Stimulated activated CD4-positive, alpha-beta T cell treated with anti-CD3 and anti-CD28 coated beads, TNF-alpha, amount 100 ng/mL, for 24 hours (primary cell): ENCODE measurements at places on chromosomes 3 and 15.

GRCh38 chr3:129360705-129361460 is 67.6 kb downstream of the EFCAB12 start:
- no peak for DNase-seq

DNA sequence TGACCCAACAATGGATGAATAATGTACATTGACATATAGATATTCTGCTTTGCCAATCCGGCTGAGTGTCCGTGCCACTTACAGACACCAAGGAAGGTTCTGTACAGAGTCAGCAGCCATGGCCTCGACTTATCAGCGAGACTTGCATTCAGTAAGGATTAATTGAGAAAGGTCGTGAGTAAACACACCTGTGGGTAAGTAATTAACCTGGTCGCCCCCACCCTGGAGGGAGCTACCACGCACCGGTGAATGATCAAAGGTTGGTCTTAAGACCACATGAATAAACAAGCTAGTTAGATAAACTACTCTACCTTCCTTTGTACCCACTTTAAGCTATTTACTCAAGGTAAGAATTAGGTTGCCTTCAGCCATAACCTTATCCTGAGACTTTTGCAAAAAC is 66.5 kb upstream of the MFGE8 start:
- no peak for DNase-seq

GRCh38 chr3:70517124-70517890 is 204.9 kb upstream of the MDFIC2 start:
- no peak for DNase-seq

DNA sequence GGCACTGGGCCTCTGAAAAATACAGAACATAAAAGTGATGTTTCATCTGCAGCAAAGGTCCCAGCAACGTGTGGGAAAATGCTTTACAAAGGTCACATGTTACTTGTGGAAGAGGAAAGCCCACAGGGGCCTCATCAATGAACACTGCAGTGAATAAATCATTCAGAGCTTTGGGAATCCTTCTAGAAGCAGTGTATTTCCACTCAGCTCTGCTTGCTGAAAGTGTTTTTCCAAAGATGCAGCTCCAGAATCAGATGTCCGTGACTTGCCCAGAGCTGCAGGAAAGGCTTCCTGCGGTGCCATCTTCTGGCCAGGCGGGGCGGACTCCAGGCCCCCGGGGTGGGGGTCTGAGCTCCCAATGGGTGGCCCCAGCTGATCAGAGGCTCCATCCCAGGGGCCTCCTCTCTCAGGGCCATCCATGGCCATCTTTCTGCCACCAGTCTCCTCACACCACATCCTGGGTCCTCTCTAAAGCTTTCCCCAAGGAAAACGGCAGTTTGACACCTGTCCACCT is 81.5 kb downstream of the C3orf70 start:
- no peak for DNase-seq

DNA sequence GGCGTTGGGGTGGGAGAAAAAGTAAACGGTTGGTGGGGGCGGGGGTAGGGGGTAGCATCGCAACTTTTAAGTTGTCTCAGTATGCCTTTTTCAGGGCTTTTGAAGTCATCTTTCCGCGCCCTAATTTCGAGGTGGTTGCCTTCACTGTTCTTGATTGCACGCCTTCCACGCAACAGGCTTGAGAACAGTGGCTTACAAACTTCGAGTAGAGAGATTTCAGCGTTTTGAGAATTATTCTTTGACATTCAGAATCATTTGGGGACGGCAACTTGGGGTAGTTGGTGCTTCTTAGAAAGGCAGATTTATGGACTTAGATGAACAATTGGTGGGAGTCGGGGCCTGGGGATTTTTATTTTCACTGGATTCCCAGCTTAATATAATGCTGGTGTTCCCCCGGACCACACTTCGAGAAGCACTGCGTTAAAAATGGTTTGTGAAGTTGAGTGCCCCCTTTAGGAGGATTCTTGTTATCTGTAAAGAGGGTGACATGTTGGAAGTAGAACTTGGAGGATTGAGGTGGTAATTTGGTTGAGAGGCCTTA is 880 bp downstream of the PPP4R2 start:
- peak; percentile 30 for DNase-seq

- no peak for DNase-seq
Measured at GRCh38 chr15:57312318-57313133, 63.8 kb upstream of the CGNL1 start.

DNA sequence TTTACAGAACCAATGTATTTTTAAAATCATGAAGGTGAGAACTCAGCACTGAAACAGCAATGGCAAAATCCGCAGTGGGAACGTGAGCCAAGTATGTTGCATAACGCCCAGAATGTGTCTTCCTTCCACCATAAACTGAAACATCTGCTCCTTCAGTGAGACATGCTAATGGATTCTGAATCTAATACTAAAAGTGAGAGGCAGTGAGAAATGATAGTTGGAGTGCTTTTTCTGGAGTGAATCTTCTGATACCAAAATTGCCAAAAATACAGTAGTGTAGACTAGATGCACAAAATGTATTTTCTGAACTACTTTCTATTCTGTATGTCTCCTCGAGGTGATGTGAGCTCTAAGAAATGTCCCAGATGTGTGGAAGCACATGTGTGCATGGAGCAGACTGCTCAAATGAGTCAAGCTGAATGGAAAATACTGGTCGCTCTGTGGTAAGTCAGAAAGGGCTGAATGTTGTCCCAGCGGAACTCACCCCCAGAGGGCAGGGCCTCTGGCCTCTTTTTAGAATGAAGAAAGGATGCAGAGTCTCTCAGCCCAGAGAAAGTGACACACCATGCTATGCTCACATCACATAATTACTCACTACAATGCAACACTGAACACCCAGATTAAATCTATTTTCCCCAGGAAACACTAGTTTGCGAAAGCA is 73.0 kb downstream of the ATP10A start:
- DNase-seq, result peak; percentile 41

- no peak for DNase-seq
Measured at GRCh38 chr3:100073714-100074307, 40.5 kb downstream of the FILIP1L start.
